ENCODE measurements at places on chromosomes 12 and 14. TPM values are rescaled to one million over a fixed set of nuclear protein-coding genes. Genes with fewer than 3 reads are reported as not detected.

Gene DEPDC4
- total RNA-seq = not detected

Gene PCED1B
- total RNA-seq = not detected

Gene ARHGEF25
- total RNA-seq = 2.1 TPM

Gene OXA1L
- 135 TPM for total RNA-seq

Gene POTEG
- not detected for total RNA-seq

Gene TCTN2
- 1.5 TPM for total RNA-seq

Gene HSPB8
- total RNA-seq = 742 TPM

Gene KRT5
- not detected for total RNA-seq

Gene AKAP3
- 0.51 TPM for total RNA-seq

Gene CLEC9A
- not detected for total RNA-seq

Gene JAG2
- total RNA-seq = 17.9 TPM

Gene LTA4H
- 46.9 TPM for total RNA-seq

Gene PRR4
- total RNA-seq = 3.5 TPM

Gene COPS7A
- 82.0 TPM for total RNA-seq

Gene BICD1
- total RNA-seq = 1.4 TPM

DNA sequence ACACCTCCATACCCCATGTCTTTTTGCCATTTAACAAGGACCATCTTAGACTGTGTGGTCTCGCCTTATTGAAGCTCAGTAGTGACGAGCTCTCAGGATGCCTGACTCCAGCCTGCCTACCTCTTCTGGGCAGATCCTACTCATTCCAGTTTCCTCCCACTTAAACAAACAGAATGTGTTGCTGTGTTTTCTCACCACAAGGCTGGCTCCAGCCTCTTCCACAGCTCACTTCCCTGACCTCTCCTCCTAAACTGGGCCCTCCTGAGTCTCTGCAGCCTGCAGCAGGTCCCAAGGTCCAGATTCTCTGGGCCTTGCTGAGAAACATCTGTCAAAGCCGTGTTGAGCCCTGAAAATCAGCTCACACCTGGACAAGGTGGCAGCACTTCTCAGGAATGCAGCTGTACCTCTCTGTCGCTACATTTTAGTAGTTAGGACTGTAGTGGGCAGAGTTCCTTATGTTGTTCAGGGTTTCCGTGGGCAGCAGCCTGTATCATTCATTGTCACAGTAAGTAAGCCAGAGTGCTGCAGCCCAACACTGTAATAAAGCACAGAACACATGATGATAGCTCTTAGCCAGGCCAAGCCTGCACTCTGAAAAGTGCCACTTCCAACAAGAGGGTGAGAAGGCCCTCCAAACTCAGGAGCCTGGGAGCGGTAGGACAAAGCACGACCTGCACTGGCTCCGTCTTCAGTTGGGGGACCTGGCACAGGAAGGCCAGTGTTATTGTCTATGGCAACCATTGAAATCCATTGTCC is 68.5 kb downstream of the NKX2-1 start:
- no peak for DNase-seq

- no peak for DNase-seq
These were observed 9.8 kb upstream of the GSC start for GRCh38 chr14:94779713-94780112.

GRCh38 chr14:41860586-41860985 is 253.9 kb downstream of the LRFN5 start:
- DNase-seq = no peak

DNA sequence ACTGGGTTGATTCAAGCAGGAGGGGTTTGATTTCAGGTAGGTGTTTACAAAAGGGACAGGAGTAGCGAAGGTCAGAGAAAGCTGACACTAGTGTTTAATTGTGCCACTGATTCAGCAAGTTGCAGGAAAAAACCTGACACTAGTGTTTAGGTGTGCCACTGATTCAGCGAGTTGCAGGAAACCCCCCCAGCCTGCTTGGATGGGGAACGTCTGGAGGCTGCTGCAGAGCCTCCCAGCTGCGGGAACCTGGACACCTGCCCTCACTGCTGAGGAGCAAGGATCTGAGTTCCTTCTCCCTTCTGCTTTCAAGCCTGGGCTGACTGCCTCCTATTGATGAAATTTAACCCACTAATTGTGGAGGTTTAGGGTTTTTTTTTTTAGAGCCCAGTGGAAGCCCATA is 84.2 kb downstream of the AVPR1A start:
- no peak for DNase-seq

DNA sequence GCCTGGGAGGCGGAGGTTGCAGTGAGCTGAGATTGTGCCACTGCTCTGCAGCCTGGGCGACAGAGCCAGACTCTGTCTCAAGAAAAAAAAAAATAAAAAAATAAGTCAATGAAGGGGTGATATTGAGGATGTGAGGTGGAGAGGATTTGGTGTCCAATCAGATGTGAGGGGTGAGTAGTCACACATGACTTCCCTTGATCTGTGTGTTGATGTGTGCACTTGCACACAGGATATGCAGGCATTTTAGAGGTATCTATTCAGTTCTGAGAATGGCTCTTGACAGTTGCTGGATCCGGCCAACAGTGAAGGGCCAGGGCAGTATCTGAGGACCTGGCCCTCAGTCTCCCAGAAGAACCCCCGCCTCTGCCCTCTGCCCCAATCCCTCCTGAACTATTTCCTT is 7.8 kb upstream of the SP7 start:
- DNase-seq = no peak

GRCh38 chr14:44300916-44301315 is 206.2 kb downstream of the FSCB start:
- DNase-seq = no peak

- DNase-seq = peak; percentile 26
These were observed 1180.6 kb downstream of the VRK1 start for GRCh38 chr14:97977651-97978261.

DNA sequence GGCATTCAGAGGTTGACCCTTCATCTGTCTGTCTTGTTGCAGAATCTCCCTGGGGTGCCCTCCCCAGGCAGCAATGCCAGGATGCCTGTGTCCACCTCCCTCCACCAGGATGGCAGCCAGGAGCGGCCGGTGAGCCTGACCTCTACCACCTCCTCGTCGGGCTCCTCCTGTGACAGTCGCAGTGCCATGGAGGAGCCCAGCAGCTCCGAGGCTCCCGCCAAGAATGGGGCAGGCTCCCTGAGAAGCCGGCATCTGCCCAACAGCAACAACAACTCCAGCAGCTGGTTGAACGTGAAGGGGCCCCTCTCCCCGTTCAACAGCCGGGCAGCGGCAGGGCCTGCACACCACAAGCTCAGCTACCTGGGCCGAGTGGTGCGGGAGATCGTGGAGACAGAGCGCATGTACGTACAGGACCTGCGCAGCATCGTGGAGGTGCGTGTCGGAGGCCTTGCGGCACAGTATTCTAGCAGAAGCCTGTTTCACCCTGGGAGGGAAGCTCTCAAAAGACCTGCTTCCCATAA is 23.4 kb downstream of the PLEKHG3 start:
- DNase-seq = no peak

GRCh38 chr14:33259764-33260163 is 321.1 kb downstream of the NPAS3 start:
- DNase-seq = no peak

DNA sequence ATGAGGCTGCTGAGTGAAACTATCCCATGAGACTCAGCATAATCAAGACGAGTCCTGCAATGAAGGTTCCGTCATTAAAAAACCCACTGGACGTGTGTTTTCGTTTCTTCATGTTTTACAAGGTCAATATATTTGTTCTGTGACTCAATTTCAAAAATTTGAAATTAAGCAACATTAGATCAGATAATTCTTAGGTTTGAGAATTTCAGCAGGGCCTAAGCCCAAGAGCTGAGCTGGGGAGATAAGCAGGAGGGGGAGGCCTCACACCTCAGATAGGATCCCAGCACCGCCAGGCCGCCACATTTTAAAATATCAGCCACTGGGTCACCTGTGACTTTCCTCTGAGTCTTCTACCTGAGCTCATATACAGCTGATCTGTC is 13.3 kb downstream of the STX2 start:
- no peak for DNase-seq

- no peak for DNase-seq
These were observed 73.8 kb upstream of the PTPRR start for GRCh38 chr12:70994217-70994788.

- no peak for DNase-seq
These were observed 143.5 kb downstream of the KCNA5 start for GRCh38 chr12:5187136-5187535.

GRCh38 chr14:102909911-102910310 is 12.6 kb upstream of the AMN start:
- DNase-seq = no peak

- no peak for DNase-seq
These were observed 46.5 kb downstream of the PAPLN start for GRCh38 chr14:73283608-73284379.

- no peak for DNase-seq
These were observed 21.8 kb downstream of the CHST11 start for GRCh38 chr12:104478396-104479122.

- no peak for DNase-seq
These were observed 506.0 kb upstream of the USP15 start for GRCh38 chr12:61754214-61754613.

GRCh38 chr12:108297895-108298760 is 41.0 kb downstream of the CMKLR1 start:
- no peak for DNase-seq

- DNase-seq = no peak
These were observed 63.5 kb downstream of the DPF3 start for GRCh38 chr14:72830356-72830755.

DNA sequence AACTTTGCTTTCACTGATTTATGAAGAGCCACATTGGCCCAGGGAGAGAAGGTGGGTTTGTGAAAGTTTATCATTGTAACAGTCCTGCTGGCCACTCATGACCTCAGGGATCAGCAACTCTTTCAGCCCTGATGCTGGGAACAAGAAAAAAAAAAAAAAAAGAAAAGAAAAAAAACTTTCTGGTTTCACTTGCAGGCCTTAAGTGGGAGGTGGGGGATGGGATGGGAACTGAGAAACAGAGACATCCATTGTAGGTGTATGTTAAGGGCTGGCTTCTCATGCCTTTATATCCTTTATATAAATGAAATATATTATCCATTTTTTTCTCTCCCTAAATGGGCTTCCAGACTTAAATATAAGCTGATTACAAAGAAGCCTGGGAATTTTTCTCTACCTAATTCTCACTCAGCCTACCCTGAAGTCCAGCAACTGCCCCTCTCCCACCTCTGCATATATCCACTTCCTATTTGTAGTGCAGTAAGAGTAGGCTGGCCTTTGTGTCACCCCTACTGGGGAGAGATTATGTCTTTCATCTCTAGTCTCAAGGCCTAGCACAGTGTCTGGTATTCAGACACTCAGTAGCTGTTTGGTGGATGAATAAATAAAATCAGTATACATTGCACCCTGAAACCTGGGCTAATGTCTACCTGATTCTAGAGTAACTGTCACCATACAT is 187.1 kb downstream of the KICS2 start:
- DNase-seq = no peak

- DNase-seq = no peak
These were observed 2.8 kb downstream of the PTPN21 start for GRCh38 chr14:88551980-88552431.

- DNase-seq = no peak
These were observed 53.3 kb upstream of the STK38L start for GRCh38 chr12:27190761-27191160.

DNA sequence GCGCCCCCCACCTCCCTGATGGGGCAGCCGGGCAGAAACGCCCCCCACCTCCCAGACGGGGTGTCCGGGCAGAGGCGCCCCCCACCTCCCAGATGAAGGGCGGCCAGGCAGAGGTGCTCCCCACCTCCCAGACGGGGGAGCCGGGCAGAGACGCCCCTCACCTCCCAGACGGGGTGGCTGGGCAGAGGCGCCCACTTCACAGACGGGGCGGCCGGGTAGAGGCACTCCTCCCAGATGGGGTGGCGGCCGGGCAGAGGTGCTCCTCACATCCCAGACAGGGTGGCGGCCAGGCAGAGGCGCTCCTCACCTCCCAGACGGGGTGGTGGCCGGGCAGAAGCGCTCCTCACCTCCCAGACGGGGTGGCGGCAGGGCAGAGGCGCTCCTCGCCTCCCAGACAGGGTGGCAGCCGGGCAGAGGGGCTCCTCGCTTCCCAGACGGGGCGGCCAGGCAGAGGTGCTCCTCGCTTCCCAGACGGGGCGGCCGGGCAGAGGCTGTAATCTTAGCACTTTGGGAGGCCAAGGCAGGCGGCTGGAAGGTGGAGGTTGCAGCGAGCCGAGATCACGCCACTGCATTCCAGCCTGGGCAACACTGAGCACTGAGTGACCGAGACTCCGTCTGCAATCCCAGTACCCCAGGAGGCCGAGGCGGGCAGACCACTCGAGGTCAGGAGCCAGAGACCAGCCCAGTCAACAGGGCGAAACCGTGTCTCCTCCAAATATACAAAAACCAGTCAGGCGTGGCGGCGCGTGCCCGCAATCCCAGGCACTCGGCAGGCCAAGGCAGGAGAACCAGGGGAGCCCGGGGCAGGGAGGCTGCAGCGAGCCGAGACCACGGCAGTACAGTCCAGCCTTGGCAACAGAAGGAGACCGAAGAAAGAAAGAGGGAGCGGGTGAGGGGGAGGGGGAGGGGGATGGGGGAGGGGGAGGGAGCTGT is 12.9 kb upstream of the PXN start:
- DNase-seq = no peak

DNA sequence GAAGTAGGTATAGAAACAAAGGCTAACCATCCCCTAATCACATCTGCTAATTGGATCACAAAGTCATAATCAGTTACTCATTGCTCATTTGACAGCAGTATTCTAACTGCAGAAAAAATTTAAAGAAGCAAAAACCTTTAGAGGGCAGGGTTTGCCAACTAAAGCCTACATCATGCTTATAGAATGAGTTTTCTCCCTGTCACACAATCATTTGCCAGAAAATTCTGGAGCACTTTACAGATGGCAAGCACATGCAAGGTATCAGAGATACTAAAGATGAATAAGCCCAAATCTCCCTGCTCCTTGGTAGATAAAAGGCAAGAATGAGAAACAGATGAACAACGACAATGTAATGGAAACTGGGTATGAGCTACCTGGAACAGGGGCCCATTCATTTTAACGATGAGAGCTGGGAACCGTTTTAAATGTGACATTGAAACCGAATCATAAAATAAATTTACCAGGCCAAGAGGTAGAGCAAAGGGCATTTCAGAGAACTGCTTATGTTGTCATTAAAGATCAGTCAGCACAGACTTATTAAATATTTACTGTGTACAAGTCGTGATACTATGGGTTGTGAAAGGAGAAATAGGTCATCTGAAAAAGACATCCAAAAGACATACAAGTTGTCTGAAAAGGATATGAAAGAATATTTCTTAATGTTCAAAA is 211.4 kb upstream of the ABCD2 start:
- DNase-seq = no peak

- no peak for DNase-seq
These were observed 5.5 kb downstream of the TAS2R19 start for GRCh38 chr12:11016937-11017336.

- no peak for DNase-seq
These were observed 142.5 kb upstream of the ARID2 start for GRCh38 chr12:45587012-45587411.

- no peak for DNase-seq
These were observed 246.3 kb downstream of the PRKD1 start for GRCh38 chr14:29681316-29681715.

GRCh38 chr14:93857500-93858283 is 69.4 kb upstream of the PRIMA1 start:
- DNase-seq = no peak

Data from gastrocnemius medialis (tissue), 4 donors.